Panc1 (cell line): ENCODE measurements at places on chromosomes 12 and 14. TPM values are rescaled to one million over a fixed set of nuclear protein-coding genes. Genes with fewer than 3 reads are reported as not detected.

WNT5B gene
- total RNA-seq = 36.9 TPM

GRCh38 chr14:37413050-37413449 is 182.0 kb downstream of the FOXA1 start:
- no peak for DNase-seq

- DNase-seq = no peak
These were observed 23.4 kb upstream of the STON2 start for GRCh38 chr14:81423504-81423903.

DNA sequence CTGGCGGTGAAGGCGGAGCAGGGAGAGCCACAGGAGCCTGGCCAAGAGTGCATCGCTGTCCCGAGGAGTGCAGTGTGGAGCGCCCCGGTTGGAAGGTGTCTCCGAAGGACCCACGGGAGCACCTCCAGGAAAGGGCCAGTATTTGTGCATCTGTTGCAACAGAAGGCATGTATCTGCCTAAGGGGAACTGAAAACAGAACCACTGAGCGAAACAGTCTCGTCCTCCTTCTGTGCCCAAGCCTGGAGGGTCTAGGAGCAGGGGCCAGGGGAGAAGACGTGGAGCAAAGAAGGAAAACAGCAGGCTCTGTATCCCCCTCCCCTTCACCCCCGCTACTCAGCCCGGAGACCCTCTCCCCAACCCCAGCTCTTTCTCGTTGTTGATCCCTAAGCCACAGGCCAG is 5.3 kb upstream of the LRRC10 start:
- DNase-seq = no peak

DNA sequence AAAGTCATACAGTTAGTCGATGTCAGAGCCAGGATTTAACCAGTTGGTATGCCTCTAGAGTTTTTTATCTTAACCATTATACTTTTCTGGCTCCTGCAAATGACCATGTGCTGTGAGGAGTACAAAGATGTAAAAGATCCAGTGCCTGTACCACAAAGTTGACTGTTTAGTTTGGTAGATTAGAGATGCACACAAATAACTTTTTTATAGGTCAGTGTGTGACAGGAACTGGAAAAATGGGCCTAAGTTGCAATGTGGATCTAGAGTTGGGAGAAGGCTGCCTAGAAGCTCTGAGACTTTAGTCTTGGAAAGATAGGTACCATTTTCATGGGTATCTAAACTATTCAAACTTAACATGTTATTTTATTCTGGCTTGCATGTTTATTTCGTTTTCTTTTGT is 32.8 kb upstream of the PPM1H start:
- DNase-seq = no peak

BDKRB2 gene
- total RNA-seq = 0.05 TPM

DNA sequence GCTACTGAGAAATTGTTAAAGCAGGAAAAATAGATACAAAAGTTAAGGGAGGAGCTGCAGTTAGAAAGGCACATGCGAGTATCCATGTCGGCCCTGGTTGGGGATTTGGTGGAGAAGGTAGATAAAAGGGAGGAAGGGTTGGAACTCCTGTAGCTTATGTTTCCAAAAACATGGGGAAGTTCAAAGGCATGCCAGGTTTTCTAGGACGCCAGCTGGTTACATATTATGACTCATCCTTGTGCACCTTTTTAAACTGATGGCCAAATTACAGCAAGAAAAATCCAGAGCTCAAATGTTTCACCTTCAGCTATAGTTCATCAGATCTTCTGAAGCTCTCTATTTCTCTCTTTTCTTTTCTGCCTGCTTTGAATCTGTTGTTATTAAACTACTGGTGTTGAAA is 13.2 kb upstream of the MAP4K5 start:
- DNase-seq = no peak

SERPINA10 gene
- total RNA-seq = 0.03 TPM

GRCh38 chr12:92785563-92785950 is 82.8 kb downstream of the PLEKHG7 start:
- DNase-seq = no peak

OR10AD1 gene
- not detected for total RNA-seq

DNA sequence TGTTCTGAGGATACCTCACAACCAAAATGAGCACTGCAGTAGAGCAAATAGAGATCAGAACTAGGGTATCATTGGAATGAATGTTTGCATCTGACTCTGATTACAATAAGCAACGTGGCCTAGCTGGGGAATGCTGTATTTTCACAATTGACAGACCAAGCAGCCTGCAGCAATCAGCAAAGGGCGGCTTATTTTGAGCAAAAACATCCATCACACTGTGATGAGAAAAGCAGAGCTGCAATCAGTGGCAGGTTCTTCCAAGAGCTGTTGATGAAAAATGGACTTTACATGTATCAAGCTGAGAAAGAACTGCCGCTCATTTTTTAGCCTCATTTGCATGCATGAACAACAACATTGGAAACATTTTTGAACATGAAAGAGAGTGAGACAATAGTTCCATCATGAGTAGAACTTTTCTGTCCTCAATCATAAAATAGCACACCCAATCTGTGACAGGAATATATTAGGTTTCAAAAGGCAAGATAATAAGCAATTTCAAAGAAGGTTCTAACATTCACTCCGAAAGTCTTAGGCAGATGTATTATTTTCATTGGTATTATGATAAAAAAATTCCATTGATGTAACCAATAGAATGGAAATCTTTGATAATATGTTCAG is 249.7 kb upstream of the FBXO33 start:
- no peak for DNase-seq

- no peak for DNase-seq
These were observed 24.0 kb upstream of the RIC8B start for GRCh38 chr12:106750524-106750923.

- no peak for DNase-seq
These were observed 7.3 kb upstream of the BDKRB2 start for GRCh38 chr14:96197163-96197852.

SIX1 gene
- 7.4 TPM for total RNA-seq

DNA sequence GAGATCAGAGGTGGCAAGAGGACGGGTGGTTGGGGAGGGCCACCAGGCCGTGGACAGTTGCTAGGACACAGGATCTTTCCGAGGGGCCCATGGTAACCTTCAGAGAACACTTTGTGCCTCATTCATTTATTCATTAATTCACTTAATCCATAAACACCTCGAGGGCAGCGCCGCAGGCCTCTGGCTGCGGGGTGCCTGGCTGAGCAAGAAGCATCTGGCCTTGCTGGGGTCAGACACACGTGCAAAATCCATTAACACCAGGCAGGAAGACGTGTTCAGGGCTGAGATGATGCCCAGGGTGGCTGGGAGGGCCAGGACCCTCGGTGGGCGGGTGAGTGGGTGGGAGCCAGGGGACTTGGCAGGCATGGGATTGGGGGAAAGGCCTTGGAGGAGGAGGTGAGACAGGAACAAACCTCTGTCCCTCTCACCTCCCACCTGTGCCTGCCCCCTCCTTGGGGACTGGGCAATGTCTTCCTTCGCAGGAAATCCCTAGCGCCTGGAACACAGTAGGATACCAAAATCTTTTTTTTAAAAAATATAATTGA is 6.6 kb upstream of the DLK1 start:
- no peak for DNase-seq

INSM2 gene
- not detected for total RNA-seq

DNA sequence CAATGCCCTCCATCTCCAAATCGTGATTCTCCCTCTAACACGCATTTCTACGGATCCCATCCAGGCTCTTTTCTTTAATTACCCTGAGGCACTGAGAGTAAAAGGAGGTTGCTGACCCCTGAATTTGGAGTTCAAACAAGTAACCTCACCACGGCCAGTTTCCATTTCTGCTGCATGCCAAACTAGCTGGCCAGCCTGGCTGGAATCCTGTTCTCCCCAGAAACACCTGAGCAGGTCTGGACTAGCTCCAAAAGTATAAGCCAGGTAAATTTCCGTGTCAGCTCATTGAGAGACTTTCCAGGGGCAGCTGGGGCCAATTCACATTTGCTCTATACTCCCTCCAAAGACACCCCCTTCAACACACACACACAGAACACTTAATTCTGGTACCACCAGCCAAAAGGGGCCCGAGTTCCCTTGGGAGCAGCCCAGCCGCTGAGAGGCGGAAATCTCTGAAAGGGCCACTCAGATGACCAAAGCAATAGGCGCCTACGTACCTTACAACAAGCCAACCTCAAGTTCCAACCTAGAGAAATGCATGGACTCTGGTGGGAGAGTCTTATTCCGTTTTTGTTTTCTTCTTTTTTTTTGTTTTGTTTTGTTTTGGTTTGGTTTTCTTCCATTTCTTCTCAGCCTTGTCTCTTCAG is 131.4 kb downstream of the NDUFA12 start:
- no peak for DNase-seq

PRH2 gene
- total RNA-seq = not detected

CLEC4C gene
- not detected for total RNA-seq

CABP1 gene
- total RNA-seq = not detected

CLEC9A gene
- total RNA-seq = not detected

PRKCH gene
- total RNA-seq = 2.7 TPM

DNA sequence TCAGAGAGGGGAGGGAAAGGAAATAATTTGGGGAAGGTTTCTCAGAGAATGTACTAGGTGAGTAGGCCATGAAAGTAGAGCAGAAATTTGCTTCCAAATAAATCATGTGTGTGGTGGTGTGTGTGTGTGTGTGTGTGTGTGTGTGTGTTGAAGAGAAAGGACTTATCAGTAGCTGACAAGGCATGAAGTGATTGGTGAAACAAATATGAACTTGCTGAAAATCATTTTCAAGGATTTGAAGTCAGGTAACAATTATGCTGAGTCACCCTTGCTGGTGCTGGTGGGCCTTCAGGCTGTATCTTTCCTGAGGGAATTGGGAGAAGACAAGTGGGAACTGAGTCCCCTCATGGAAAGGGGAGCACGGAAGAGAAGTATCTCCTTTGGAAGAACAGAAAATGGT is 55.5 kb downstream of the HSD17B6 start:
- no peak for DNase-seq

SOCS2 gene
- 33.8 TPM for total RNA-seq

- peak; percentile 73 for DNase-seq
These were observed 32.5 kb downstream of the MMP17 start for GRCh38 chr12:131860472-131861260.

DNA sequence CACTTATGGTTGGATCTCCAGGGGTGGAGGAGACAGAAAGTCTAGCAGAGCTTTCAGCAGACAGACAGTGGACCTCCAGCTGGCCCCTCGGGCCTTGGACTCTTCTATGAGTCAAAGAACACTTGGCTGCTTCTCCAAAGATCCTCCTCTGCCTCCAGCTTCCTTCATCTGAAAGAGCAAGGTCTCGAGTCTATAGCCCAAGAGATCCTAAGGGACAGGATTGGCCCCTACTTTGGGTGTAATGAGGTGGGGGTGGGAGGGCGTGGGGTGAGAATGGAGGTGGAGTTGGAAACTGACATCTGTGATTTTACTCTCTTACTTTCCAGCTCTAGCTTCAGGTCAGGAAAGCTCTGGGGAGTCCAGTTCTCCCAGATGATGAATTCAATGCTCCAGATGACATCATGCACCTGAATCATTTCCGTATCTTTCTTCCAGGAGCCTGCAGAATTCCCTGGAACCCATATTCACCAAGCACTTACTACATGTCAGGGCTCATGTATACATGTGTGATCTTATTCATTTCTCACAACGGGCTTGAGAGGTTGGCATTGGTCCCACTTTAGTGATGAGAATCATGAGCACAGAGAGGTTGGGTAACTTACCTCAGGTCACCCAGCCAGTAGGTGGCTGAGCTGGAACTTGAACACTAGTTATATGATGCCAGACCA is 10.2 kb upstream of the PGF start:
- DNase-seq = no peak

DNA sequence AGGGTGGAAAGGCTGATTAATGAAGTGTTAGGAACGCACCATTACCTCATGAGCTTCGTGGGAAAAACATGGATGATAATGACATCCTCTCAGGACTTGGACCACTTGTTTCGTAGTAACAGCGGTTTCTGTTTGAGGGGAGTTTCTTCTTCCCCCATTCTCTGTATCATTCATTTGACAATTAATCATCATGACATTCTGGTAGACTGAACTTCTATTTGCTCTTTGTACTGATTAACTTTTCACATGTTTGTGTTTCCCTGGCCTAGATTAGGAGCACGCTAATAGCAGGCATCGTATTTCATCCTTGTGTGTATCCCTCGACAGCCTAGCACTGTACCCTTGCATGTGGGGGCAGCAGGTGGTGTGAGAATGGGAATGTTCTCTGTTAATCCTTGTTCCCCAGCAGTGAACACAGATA is 8.0 kb downstream of the LRRC74A start:
- DNase-seq = no peak

GRCh38 chr12:67765776-67766766 is 117.5 kb downstream of the DYRK2 start:
- DNase-seq = no peak

DNA sequence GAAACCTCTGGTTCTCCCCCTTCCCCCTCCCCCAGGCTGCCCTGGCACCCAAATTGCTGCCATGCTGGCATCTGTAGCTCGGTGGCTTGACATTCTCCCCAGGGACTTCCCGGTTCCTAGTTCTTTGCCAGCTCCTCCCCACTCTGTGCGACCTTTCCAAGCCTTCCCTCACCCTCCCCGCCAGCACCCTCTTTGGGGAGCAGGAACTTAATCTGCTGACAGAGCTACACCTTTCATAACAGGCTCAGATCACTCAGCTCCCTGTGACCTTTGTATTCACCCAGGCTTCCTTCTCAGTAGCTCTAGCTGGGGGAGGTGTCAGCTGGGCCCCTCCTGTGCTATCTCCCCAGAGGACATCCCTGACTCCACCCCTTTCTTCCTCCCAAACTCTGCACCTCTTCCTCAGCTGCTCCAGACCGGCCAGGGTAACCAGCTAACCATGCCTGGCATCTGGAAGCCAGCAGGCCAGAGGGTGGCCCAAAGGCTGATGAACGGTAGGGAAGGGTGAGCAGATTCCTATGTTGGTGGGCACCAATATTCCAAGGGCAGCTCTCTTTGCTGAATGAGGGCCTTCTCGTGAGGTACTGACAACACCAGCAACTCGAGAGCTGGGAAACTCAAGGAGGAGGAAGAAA is 1.8 kb upstream of the COX14 start:
- DNase-seq = no peak

GPR132 gene
- 0.08 TPM for total RNA-seq

GRCh38 chr12:113919791-113920190 is 46.3 kb downstream of the RBM19 start:
- no peak for DNase-seq

SERPINA12 gene
- not detected for total RNA-seq

GRCh38 chr12:9326085-9326484 is 117.9 kb upstream of the PZP start:
- no peak for DNase-seq

KRT85 gene
- total RNA-seq = not detected

ABHD12B gene
- not detected for total RNA-seq
